ENCODE measurements at places on chromosomes 7 and 10.
A peak's percentile ranks its signal among the peaks of the same experiment; 100 is the strongest.

DNA sequence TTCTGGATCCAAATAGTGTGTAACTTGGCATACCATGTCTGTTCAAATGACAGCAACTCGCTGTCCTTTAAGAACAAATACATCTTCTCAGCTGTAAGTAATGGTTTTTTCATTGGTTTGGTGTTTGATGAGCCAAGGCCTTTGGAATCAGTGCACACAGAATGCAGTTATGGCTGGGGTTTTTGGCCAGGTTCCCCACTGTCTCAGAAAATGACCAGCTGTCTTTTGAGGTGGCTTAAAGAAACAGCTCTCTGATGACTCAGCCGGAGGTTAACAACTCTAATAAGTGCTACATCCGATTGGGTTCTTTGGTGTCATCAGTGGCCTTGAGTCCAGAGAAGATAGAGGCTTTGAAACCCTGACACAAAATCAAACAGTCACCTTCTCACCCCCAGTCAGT, 688.4 kb downstream of the REEP3 start:
- no peak for DNase-seq

GRCh38 chr7:159097661-159098423, 46.8 kb downstream of the VIPR2 start:
- DNase-seq: peak; percentile 4

GRCh38 chr10:132384618-132385388, 12.2 kb upstream of the PWWP2B start:
- DNase-seq: peak; percentile 5

DNA sequence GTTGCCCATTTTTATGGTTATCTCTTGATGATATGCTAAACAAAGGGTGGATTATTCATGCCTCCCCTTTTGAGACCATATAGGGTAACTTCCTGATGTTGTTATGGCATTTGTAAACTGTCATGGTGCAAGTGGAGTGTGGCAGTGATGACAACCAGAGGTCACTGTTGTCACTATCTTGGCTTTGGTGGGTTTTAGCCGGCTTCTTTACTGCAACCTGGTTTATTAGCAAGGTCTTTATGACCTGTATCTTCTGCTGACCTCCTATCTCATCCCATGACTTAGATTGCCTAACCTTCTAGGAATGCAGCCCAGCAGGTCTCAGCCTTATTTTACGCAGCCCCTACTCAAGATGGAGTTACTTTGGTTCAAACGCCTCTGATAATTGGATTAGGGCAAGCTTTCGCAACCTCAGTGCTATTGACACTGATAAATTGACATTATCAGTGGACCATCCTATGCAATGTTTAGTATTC, 36.9 kb downstream of the BAG3 start:
- no peak for DNase-seq

- no peak for DNase-seq
Measured at GRCh38 chr7:50531928-50532327, 33.3 kb downstream of the DDC start.

DNA sequence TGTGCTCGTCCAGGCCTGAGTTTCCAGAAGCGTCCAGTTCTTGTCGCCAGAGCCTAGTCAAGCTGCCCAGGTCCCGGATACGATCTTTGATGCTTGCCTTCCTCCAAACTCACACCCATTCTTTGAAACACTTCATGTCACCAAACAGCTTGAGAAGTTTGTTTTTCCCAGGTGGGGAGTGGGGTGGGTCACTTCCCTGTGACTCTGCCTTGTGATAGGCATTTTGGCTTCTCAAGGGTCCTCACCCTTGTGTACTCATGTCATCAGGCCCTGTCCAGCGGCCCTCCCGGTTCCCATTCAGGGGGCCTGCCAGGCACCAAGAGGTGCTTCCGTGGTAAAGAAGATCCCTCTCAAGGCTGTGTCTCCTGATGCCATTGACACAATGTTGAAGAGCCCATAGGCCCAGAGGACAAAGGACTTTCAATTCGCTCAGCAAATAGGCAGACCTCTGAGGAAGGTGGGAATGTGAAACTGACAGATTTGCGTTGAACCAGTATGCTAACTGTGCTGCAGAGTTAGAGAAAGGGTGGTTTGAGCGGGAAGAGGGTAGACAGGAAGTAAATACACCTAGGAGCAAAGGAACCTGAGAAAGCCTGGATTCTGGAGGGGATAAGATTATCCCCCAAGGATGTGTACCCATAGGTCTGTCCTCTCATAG, 24.7 kb upstream of the SFTPA1 start:
- DNase-seq: no peak

DNA sequence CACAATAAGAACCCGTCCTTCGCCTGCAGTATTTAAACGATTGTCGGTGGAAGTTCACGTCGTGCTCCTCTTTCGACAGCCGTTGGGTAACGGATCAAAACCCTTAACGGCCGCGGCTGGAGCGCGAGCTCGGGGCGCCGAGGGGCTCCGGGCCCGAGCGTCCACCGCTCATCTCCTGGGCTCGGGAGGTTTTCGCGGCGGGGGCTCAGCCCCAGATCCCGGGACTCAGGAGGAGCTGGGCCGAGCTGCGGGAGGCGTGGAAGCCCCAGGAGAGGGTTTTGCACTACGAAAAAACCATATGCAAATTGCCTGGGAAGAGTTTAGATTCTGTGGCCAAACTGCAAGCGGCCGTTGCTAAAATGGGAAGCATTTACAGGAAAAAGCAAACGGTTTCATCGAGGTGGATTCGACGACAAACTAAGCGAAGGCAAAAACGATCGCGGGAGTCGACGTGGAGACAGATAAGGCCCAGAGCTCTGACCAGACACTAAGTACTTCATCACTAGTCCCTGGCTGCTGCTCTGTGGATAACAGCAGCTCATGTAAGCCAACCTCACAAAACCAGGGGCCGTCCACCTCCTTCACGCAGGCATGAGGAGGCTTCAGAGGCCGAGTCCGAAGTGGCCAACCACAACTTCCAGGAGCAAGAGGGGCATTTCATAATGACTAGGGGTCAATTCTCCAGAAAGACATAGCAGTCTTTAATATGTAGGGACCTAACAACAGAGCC, 129.7 kb downstream of the MARCHF5 start:
- no peak for DNase-seq
